Psoas muscle (tissue), 8 donors: ENCODE measurements at places on chromosomes 3 and 15.

- no peak for DNase-seq
These were observed 239.8 kb downstream of the ITPR1 start for GRCh38 chr3:4732925-4733324.

GRCh38 chr15:81899730-81900129 is 146.1 kb downstream of the MEX3B start:
- no peak for DNase-seq

GRCh38 chr3:129040039-129040336 is 20.6 kb upstream of the GP9 start:
- DNase-seq, result no peak

GRCh38 chr3:88810455-88810854 is 297.0 kb upstream of the EPHA3 start:
- DNase-seq, result no peak

DNA sequence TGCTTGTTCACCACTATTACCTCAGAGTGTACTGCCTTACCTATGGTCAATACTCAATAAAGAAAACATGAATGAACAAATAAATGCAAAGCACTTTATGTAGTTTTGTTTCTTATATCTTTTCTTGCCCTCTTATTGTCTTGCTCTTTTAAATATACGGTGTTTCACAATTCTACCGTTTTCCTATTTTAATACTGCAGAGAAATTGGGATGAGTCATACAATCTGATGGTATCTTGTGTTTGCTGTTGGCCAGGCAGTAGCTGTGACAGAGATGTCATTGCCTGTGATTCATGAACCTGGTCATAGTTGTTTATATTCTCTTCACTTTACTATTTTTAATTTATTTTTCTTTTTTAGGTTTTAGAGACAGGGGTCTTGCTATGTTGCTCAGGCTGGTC is 48.3 kb downstream of the SERP1 start:
- no peak for DNase-seq

DNA sequence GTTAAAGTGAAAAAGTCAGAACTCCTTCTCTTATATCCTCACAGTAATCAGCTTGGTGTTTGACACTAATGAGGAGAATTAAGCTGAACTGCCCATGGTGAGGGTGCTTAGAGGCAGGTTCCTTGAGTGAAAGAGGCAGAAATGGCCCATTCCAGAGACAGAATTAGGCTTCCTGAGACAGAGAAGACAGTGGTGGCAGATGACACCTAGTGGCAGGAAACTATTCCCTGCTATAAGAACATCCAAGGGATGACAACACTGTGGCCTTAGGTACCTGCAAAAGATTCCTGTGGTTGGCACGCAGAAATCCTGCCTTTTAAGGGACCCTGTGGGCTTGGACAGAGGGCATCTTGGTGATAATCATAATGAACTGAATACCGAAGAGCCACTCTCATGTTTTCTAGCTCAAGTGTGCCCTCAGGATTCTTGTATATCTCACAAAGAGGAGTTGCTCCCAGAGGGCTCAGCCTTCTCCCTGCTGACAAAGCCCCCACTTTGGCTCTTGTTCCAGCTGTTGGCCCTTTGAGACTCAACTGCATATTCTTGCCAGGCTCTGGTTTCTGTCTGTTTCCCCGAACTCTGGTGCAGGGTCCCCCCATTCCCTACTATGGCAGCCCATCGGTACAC is 56.0 kb downstream of the KBTBD12 start:
- no peak for DNase-seq

DNA sequence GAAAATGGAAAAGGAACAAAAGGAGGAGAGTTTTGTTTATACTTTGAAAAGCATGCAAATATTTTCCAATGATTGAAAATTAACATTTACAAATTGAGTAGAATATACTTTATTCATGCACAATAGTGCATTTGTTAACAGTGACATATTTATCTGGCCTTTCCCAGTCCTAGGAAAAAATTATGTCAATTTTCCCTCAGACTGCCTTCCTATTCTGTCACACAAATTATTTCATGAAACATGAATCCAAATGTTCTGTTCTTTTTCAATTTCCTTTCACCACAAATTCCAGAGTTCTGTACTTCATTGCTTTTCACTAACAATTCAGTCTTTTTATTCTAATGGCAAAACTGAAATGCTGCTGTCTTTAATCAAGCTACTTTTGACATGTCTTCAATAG is 945.1 kb downstream of the ROBO1 start:
- no peak for DNase-seq

GRCh38 chr3:99947356-99947755 is 129.7 kb downstream of the CMSS1 start:
- DNase-seq, result no peak

DNA sequence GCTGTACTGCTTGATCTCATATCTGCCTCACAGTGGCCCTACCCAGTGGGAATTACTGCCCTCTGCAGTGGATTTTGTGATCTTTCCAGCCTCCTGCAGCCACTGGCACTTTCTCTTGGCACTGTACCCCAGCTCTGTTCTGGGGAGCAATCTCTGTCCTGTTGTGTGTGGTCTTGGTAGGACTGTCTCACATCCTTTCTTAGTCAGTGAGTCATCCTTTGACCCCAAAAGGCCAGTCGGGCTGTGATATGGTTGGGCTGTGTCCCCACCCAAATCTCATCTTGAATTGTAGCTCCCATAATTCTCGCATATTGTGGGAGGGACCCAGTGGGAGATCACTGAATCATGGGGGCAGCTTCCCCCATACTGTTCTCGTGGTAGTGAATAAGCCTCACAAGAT is 133.3 kb upstream of the TPM1 start:
- no peak for DNase-seq

- no peak for DNase-seq
These were observed 25.4 kb downstream of the ZIC4 start for GRCh38 chr3:147380977-147381376.

DNA sequence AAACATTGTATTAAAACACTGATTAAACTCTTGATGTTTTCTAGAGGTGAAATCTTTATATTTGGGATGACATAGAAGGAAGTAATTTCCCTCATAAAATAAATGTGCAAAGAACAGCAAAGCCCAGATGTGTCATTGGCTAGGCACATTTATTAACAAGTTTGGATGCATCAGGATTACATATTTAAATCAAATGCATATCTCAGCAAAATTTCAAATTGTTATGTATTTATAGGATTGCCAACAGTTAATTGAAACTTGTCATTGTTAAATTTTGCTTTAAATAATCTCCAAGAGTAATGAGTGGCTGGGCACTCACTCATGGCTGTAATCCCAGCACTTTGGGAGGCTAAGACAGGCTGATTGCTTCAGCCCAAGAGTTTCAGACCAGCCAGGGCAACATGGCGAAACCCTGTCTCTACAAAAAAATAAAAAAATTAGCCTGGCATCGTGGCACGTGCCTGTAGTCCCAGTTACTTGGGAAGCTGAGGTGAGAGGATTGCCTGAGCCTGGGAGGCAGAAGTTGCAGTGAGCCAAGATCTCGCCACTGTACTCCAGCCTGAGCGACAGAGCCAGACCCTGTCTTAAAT is 28.2 kb downstream of the ARIH1 start:
- DNase-seq, result no peak

GRCh38 chr3:15052335-15053242 is 12.5 kb downstream of the MRPS25 start:
- no peak for DNase-seq

DNA sequence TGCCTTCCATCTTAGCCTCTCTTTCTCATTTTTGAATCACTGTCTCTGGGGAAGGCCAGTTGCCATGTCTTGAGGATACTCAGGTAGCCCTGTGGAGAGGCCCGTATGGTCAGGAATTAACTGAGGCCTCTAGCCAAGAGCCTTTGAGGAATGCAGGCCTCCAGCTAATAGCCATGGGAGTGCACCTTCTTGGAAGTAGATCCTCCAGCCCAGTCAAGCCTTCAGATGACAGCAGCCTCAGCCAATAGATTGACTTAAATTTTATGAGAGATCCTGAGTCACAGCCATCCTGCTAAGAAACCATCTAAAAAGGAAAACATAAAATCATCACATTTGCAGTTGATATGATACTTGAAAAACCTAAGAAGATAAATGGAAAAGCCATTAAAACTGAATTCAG is 112.5 kb upstream of the BNIP2 start:
- DNase-seq, result no peak

DNA sequence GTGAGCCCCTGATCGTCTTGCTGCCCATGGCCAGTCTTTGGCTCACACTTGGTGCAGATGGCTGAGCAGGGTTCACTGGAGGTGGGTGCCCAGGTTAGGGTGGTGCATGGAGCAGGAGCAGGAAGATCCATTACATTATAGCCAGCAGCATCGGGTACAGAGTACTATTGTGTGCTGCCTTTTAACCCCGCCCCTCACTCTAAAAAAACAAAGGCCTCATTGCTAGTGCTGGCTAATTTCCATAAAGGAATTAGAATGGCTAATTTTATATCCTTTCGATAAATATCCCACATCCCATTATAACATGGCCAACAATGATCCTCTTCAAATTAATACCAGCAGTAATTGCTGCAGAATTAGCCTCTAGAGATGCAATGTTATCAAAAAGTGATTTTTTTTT is 45.8 kb upstream of the PPP4R2 start:
- no peak for DNase-seq

GRCh38 chr15:56677271-56677670 is 56.0 kb downstream of the ZNF280D start:
- DNase-seq, result no peak

- DNase-seq, result peak; percentile 38
These were observed 13.3 kb upstream of the DOCK3 start for GRCh38 chr3:50661321-50661837.

DNA sequence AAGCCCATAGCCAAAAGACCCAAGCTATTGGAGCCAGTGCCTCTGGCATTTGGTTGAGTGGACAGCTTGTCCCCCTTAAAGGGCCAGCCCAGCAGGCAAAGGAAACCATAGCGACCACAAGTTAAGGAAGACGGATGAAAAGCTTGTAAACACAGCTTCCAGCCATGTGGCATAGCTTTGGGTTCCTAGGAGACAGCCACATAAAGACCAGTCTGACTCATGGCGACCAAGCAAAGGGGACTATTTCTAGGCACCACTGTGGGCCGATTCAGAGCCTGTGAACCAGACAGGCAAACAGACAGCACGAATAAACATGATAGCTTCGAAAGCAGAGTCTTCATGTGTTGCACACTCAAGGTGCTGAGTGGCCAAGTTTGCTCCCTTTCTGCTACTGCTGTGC is 30.5 kb upstream of the SRGAP3 start:
- DNase-seq, result no peak

DNA sequence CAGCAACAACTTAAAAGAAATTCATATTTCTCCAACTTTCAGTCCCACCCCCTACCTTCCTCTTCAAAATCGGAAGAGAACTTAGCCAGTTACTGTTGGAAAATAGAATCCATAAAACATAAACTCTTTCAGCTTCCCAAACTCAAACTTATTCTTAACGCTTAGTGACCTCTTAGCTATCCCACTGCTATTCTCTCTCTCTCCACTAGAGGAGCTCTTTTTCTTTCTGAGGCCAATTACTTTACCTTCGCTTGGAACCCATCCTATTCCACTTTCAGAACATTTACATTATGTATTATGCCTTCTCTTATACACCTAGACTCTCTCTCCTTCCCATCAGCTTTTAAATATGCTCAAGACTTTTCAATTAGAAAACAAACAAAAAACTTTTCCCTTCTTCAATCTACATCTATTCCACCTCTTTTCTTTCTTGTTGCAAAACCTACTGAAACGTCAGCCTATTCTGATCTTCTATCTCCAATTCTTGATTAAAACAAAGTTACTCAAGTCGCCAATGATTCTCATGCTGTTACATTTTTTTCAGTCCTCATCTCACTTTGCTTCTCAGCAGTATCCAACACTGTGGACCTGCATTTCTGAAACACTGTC is 13.4 kb upstream of the GHSR start:
- DNase-seq, result no peak

GRCh38 chr3:31562525-31562924 is 29.8 kb downstream of the STT3B start:
- no peak for DNase-seq

DNA sequence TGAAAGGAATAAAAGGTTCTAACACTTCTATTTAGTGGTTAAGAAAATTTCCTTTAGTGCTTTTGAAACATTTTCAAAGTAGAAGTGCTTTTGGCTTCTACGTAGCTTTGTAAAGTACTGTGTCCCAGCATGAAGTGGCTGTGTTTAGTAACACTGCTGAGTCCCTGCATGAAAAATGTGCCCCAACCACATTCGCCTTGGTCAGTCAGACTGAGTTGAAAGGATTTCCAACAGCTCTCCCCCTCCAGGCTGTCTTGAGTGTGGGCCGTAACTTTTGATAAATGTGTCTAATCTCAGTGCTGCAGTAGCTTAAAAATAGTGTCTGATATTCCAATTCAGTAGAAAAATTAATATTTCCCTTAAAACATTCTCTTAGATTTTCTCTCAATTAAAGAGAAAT is 115.0 kb downstream of the NR1D2 start:
- no peak for DNase-seq

DNA sequence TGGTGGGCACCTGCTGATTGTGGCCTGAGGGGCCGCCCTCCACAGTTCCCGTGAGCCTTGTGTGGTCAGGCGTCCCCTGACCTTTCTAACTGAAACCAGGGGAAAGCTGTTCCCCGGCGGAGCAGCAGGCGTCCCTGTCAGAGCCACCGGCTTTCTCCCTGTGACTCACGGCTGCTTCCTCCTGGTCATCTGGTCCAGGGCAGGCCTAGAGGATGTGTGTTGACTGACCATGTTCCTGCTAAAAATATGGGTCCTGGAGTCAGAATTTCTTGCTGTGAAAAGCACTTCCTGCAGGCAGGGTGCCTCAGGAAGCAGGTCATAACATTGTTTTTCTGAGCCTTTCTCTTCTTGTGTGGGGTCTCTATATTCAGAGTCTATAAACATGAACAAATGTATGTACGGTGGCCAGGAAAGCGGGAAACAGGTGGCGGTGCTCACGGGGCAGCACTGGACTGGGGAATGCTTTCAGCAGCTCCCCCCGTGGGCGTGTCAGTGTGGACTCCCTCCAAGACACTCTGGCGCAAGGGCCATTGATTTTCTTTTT is 38.4 kb upstream of the CGNL1 start:
- DNase-seq, result peak; percentile 45

- DNase-seq, result no peak
These were observed 133.5 kb downstream of the KCNMB2 start for GRCh38 chr3:178669758-178670157.

GRCh38 chr3:104717828-104718196 is 648.9 kb upstream of the ALCAM start:
- DNase-seq, result no peak

GRCh38 chr3:23085261-23085660 is 117.9 kb upstream of the UBE2E2 start:
- DNase-seq, result no peak

- no peak for DNase-seq
These were observed 302.3 kb upstream of the ICE2 start for GRCh38 chr15:60781211-60781713.

DNA sequence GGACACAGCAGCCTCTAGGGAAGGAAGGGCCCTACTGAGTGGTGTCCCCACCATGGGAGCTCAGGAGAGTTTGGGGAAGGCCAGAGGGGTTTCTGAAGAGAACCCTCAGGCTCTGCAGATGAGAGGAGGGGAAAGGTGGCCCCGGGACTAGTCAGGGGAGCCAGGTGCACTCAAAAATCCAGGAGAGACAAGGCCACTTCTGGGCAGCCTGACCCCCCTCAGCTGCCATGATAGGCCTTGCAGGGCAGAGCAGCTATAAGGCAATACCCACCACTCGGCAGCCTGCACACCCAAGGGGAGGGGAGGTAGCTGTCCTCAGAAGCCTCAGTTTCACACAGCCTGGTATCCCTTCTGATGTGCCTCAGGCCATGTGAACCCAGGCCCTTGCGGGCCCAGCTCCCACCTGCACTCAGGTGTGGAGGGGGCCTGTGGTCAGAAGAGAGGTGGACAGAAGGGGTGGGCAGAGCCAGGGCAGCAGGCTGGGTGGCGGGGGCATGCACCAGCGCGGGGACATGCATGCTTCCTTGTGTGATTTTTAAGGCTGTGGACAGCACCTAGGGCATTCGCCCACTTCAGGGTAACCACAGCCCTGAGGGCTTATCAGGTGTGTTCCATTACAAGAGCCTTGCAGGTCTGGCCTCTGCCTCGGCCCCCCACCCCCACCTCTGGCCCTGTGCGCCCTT is 34.6 kb downstream of the SRPRB start:
- DNase-seq, result no peak
